Left ventricle myocardium superior (tissue), 1 donor: ENCODE measurements at places on chromosomes 2 and 18. TPM values are rescaled to one million over a fixed set of nuclear protein-coding genes. Genes with fewer than 3 reads are reported as not detected.
A peak's percentile ranks its signal among the peaks of the same experiment; 100 is the strongest.

The MOCOS gene
- total RNA-seq: 0.27 TPM

The SERPINB13 gene
- total RNA-seq: not detected

- DNase-seq: no peak
Observed at GRCh38 chr2:181471783-181472182, 14.6 kb downstream of the ITGA4 start.

The TTR gene
- not detected for total RNA-seq

The STK39 gene
- total RNA-seq: 20.9 TPM

- peak; percentile 82 for DNase-seq
Observed at GRCh38 chr2:12717191-12718014, 667 bp downstream of the TRIB2 start.

The MCFD2 gene
- 65.6 TPM for total RNA-seq

DNA sequence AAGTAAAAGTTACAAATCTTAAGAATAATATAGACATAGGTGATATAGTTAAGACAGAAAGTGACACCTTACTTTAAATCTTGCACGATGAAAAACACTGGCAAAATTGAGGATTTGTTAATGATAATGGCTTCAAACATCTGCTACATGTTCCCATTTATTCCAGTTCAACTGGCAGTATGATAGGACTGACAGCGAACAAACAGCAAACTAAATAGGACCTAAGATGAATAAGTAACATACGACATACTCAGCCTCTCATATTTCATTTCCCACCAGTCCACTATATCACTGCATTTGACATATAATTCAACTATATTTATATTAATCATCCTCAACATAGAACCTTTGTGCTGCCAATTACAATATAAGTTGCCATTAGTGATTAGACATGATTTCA, 36.3 kb downstream of the ACVR1C start:
- DNase-seq: no peak

The CYS1 gene
- 3.0 TPM for total RNA-seq

GRCh38 chr2:20421988-20422370, 24.9 kb upstream of the RHOB start:
- peak; percentile 97 for DNase-seq

The HDAC4 gene
- total RNA-seq: 25.6 TPM

The TWIST2 gene
- 2.6 TPM for total RNA-seq

DNA sequence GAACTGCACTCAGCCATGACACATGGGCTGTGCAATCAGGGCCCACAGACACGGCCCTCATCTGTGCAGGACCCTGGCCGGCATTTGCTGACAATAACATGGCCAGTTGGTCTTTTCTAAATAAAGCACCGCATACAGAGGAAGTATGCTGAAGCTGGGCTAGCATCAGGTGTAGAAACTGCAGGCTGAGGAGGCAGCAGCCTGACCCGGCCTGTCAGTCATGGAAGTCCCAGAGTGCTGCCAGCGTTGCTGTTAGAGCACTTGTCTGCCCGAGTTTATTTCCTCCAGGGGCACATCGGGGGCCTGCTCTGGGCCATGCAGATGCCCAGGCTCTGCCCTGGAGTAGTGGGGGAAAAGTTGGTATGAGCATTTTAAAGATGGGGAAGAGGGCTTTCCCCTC, 4.1 kb upstream of the PTPN18 start:
- no peak for DNase-seq

The STARD7 gene
- total RNA-seq: 214 TPM

The IL18R1 gene
- total RNA-seq: 1.3 TPM

The DNAJC10 gene
- 46.6 TPM for total RNA-seq

DNA sequence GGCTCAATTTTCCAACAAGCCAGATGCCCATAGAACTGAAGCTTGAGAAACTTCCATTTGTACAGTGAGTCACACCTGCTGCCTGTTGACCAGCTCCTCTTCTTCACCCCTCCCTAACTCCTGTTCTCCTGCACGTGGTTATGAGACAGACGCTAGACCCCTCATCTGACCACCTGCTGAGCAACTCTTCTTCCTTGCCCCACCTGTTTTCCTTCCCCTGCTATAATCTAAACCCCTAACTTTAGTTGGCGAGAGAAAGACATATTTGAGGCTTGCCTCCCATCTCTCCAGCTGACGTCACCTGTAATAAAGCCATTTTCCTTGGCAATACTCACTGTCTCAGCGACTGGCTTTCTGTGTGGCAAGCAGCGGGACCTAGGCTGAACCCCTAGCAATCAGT, 22.3 kb upstream of the ITM2C start:
- DNase-seq: no peak

- no peak for DNase-seq
Observed at GRCh38 chr2:98524168-98524567, 79.5 kb downstream of the INPP4A start.

GRCh38 chr2:60796573-60797509, 40.8 kb downstream of the PAPOLG start:
- DNase-seq: no peak

DNA sequence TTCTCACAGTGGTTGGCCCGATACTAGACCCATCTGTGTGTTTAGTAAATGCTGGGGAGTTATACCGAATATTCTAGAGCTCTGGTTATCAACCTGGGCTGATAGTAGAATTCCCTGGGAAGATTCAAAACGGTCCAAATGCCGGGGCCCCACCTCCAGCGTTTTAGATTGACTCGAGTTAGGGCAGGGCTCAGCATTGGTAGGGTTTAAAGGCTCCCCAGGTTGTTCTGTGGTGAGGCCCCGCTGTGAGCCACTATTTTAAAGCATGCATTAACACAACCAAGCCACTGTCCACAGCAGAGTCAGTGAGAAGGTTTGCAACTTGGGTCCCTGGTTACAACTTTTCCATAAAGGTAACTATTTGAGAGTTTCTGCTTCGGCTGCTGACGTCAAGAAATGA, 73.6 kb downstream of the DYSF start:
- no peak for DNase-seq

- DNase-seq: no peak
Observed at GRCh38 chr18:51361130-51361860, 163.8 kb upstream of the MEX3C start.

DNA sequence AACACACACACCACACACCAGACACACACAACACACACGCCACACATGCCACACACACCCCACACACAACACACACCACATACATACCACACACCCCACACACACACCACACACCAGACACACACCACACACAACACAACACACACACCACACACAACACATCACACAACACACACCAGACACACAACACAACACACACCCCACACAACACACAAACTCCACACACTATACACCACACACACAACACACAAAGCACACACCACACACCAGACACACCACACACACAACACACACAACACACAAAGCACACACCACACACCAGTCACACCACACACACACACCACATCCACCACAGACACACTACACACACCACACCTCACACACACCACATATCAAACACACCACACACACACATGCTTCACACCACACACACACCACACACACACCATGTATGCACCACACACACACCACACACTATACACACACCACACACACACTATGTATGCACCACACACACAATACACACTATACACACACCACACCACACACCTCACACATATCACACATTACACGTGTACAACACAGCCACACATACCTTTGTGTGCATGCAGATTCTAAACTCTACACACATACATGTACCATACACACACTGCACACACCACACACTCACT, 72.2 kb downstream of the TMEM18 start:
- no peak for DNase-seq

The BOLL gene
- not detected for total RNA-seq
